CD4-positive, alpha-beta T cell treated with Interleukin-6 at 100 ng/mL for 8 hours (primary cell): ENCODE measurements at places on chromosomes 12 and 14.

GRCh38 chr14:54533100-54533499 lies 23.4 kb downstream of the CGRRF1 start:
- DNase-seq = no peak

DNA sequence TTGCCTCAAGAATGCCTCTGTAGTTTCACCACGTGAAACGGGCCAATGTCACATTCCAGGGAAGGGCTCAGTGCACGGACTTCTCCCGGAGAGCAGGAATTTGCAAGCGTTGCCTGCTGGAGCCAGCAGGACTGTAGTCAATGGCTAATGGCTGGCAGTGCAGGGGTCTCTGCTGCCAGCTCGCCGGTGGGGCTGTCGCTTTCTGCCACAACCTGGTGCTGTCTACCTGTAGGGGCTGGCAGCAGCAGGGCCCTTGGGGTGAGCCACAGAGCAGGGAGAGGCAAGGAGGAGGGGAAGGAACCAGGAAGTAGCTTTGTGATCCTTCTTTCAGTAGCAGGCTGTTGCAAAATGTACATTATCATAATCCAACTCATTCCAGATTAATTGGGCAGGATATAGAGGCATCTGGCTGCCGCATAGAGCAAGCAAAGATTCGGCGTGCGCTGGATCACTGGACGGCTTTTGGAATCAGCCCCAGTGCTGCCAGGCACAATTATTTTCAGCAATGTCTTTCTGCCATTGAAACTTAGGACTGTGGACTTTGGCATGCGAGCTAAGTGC lies 114.1 kb downstream of the PAPOLA start:
- no peak for DNase-seq

- no peak for DNase-seq
These were observed 763 bp upstream of the PHETA1 start for GRCh38 chr12:111369496-111370220.

- DNase-seq = no peak
These were observed 22.3 kb downstream of the HDAC7 start for GRCh38 chr12:47797441-47797840.

- DNase-seq = no peak
These were observed 28.8 kb downstream of the KLRK1 start for GRCh38 chr12:10361084-10361483.

DNA sequence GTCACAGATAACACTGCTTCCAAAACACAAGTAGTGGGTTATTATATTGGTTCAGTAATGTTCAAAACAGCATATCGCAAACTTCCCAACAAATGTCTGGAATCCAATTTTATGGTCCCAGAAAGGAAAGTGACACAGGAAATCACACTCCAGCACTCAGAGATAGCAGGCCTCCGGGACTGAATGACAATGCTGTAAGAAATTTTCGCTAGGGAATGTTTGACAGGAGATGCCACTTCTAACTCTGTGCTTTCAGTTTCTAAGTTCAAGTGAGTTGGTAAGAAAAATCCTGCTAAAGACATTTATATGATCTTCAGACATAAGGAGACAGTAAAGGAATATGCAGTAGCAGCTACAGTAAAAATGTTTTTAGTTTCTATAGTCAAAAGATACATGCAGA lies 93.2 kb downstream of the SLC2A13 start:
- DNase-seq = no peak

DNA sequence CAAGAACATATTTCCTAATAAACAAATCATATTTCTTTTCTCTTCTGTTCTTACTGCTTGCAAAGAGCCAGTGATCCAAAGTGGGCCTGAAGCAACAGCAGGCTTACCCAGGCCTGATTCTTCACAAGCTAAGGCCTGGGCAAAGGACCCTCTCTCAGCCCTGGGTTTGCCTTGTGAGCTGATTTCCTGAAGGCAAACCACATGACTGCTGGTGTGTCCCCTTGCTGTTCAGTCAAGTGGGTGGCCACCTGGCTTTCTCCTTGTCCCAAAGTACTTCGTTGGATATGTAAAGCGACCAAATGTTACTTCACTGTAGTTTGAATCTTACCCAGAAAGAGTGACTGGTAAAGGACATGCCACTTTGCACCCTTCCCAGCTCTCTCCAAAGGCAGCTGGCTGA lies 392.9 kb downstream of the ZFP36L1 start:
- DNase-seq = no peak

GRCh38 chr14:69152902-69153151 lies at the start of gene DCAF5:
TSS of gene DCAF5 (minus strand) at chr14:69153119. CDS start at chr14:69152978, 141 bp downstream.
- peak; percentile 95 for DNase-seq
